ENCODE measurements at places on chromosomes 3 and 15.

DNA sequence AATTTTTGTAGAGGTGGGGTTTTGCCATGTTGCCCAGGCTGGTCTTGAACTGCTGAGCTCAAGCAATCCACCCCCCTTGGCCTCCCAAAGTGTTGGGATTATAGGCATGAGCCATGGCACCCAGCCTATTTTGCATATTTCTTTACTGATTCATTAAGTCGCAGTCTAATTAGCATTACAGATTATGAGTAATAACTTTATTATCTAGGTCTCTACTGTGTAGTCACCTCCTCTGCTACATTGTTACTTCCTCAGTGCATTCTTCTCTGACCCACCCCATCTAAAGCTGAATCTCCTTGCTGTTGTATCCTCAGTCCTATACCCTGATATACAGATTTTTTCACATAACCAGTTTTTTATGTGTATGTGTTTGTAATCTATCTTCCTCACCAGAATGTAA, 61.7 kb downstream of the TFDP2 start:
- no peak for DNase-seq

DNA sequence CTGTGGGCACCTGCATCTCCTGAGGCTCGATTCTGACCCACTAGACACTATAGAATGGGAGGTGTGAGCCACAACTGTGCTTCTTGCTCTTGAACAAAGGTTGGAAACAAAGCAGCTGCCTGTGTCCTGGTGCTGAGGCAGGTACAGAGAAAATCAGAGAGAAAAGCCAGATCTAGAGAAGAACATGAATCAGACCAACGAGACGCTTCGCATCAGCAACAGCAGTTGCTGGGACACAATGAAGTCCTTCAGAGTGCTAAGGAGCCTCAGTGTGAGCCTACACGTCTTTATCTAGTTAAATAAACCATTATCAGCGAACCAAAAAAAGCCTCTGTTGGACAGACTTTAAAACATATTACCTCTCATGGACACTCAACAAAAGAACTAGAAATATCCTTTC, 86.3 kb upstream of the MEX3B start:
- DNase-seq, result no peak

DNA sequence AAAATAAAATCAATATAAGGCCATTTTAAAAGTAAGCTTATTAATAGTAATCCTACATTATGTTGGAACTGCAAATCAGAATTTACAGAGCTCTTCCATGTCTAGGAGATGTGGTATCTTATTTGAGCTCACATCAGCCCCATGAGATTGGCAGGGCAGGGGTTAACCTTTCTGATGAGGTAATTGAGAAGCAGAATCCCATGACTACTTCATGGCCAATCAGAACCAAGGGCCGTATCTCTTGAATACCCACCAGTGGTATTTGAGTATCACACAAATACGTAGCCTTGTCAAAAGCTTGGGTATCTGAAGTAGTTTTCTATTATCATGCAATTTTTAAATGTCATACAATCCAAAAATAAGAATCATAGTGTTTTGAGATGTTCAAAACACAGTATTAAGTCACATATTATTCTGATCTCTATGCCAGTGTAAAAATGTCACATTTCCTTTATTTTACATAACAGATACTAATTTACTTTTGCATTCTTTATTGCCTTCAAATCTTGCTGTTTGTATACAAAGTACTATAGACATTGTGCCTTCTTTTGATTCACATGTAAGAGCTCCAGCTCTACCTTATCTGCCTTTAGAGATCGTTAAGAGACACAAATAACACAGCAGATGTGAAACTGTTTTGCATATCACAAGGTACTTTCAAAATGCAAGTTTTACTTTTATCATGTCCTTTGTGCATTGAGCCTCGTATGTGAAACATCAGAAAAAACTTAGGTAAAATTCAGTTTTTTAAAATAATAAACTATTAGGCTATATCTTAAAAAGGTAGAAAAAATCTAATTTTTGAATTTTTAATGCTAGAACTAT, 251.7 kb upstream of the GOLGA6L4 start:
- no peak for DNase-seq

DNA sequence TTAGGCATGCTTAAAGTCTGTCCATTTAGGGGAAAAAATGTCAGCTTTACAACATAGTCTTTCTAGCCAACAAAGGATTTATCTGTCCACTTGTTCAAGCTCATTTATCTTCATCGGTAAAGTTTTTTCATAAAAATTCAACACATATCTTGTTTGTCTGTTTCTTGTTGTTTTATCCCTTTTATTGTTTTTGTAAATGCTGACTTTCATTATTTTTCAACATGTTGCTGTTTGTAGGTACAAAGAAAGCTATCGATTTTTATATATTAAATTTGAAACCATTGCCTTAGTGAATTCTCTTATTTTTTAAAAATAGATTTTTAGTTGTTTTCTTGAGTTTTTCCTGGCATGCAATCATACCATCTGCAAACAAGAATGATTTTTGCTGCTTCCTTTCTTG, 185.8 kb downstream of the NSMCE3 start:
- DNase-seq, result no peak

GRCh38 chr3:128851601-128852000, 27.8 kb upstream of the ACAD9 start:
- DNase-seq, result no peak

DNA sequence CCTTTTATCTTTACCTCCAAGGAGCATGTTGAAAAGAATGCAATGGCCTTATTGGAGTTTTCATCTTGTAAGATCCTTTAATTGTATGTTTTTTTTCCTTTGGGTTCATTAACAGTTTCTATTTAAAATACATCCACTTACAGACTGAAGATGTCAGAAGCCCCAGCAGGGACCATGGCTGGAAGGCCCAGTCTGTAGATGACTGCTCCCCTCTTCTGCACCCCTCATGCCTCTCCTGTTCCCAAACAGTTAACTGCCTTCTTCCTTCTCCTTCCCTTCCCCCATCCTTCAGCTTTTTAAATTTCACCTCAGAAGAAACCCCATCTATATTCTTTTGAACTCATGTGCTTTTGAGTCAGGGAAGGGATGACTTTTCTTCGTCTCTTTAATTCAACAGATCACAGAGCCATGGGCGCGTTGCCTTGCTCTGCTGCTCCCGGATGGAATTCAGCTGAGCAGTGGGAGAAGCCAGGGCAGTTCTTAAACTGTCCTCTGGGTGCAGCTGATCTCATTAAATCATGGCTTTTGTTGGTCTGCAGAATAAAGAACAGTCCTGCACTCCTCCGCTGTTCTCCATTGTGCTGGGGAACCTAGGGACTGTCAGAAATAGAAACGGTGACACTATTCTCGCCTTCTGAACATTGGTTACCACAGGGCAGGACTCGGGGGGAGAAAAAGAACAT, 71.5 kb upstream of the EIF1B start:
- peak; percentile 18 for DNase-seq

GRCh38 chr3:55434789-55435188, 52.3 kb downstream of the WNT5A start:
- DNase-seq, result peak; percentile 13

GRCh38 chr3:132730891-132731580, 8.8 kb upstream of the NPHP3 start:
- no peak for DNase-seq
